NCI-H1092 (cell line): ENCODE measurements at places on chromosomes 7 and 10.

- no peak for DNase-seq
Measured at GRCh38 chr7:117597755-117598154, 117.9 kb downstream of the CFTR start.

- DNase-seq: no peak
Measured at GRCh38 chr7:17725821-17726220, 214.5 kb downstream of the SNX13 start.

DNA sequence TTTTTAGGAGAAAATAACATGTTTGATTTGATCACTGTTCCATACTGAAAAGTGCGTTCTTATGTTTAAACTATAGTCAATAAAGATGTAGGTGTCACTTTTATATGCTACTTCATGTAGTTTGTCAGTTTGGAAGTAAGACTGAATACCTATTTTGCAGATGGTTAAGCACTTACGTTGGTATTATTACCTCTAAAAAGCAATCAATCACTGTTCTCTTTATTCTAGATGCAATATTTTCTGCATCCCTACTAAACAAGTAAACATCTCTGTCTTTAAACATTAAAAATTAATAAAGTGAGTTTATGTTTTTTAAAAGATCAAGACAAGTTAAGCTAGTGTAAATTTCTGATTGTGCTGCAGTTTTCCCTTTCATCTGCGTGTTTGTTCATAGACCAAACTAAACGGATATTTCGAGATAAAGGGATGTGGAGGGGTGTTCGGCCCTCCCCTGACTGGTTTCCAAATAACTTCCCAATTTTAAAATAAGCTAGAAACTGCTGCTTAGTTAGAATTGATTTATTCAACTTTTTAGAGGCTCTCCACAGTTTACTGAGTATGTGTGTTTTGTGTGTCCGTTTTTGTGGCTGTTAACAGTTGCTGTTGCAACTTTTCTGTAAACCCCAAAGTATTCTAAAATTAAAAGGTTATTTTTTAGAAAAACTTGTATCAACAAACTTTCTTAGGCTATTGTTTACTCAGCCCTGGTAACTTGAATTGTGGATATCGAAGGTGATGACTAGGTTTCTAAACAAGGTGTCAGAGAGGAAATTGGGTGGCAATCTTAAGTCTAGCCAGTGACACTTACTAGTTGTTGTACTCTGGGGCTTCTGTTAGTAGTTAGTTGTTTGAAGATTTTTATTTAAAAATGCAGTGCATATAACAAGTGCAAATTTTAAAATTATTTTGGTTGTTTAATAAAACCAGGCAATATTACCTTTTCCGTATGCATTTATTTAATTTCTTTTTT lies 974 bp downstream of the KIF11 start:
- DNase-seq: no peak

DNA sequence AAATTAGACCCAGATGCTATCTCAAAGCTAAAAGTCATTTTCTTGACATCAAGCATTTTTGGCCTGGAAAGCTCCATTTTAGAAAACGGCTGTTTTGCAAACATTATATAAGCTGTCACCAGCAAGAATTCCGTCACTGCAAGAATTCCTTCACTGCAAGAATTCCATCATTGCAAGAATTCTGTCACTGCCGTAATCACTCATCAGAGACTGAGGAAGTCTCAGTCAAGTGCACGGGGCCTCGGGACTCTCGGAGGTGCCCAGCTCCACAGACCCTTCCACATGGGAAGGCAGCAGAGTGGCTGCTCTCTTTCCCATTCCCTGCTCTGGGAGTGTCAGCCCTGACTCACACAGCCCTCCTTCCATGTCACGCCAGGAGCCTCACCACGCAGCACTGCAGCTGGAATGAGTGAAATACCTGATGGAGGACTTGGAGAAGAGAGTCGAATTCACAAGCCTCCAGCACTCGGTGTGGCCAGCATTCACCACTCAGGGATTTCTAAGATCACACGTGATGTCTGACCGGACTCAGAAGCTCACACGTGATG lies 168.3 kb downstream of the PTPRN2 start:
- DNase-seq: no peak
